ENCODE measurements at places on chromosomes 3 and 15.

GRCh38 chr3:47370887-47371697 lies 9.7 kb upstream of the PTPN23 start:
- H3K4me1 ChIP-seq: no peaks in the 10 kb centered on the region
- H3K27ac ChIP-seq: no peak overlapping the region
- no peak overlapping the region for H3K4me3 ChIP-seq
- DNase-seq: no peak

GRCh38 chr3:142916605-142917004 lies 27.7 kb upstream of the PCOLCE2 start:
- H3K4me3 ChIP-seq: no peak overlapping the region
- H3K27ac ChIP-seq: no peak overlapping the region
- H3K4me1 ChIP-seq: no peaks in the 10 kb centered on the region
- no peak for DNase-seq
- H3K36me3 ChIP-seq: no peaks in the 10 kb centered on the region

GRCh38 chr3:134371542-134372324 lies 2.5 kb downstream of the AMOTL2 start:
- DNase-seq: no peak
- H3K27me3 ChIP-seq: no peaks in the 10 kb centered on the region
- peaks cover 32% of the 10 kb centered on the region for H3K4me1 ChIP-seq
- peaks cover 54% of the 10 kb centered on the region for H3K36me3 ChIP-seq
- peak overlapping the region; percentile 81 for H3K4me3 ChIP-seq

- no peaks in the 10 kb centered on the region for H3K36me3 ChIP-seq
- no peak overlapping the region for H3K4me3 ChIP-seq
- H3K4me1 ChIP-seq: peaks cover 11% of the 10 kb centered on the region
- no peak overlapping the region for H3K27ac ChIP-seq
Observed at GRCh38 chr3:151835751-151836525, 22.0 kb downstream of the AADAC start.

DNA sequence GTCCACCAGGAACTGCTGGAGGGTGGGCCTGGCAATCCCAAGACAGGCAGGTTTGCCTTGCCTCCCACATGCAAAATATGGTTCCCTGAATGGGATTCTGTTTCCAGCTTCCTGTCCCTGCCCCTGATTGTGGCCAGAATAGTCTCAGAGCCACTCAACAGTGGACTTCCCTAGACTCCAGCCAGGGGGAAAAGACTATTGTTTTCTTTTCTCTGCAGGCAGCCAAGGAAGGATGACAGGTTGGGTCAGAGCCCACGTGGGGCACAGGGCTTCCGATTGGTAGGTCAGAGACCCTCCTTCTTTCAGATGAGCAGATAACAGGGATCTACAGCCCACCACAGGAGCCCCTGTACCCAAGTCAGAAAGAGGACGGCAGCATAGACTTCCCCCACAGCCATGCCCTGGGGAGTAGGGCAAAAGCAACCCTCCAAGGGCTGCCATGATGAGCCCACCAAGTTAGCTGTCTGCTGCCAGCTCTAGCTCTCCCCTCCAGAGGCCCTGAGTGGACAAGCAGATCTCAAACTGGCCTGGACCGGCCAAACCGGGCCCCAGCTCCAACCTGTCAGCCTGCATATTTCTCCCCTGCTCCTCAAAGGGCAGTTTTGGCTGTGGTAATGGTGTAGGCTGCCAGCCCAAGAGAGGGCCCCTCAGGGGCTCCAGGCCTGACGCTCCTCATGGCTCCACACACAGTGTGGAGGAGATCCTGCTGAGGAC lies 6.4 kb downstream of the TLR9 start:
- no peak overlapping the region for H3K4me3 ChIP-seq
- H3K36me3 ChIP-seq: peaks cover 21% of the 10 kb centered on the region
- H3K4me1 ChIP-seq: peaks cover 64% of the 10 kb centered on the region
- no peak for DNase-seq

DNA sequence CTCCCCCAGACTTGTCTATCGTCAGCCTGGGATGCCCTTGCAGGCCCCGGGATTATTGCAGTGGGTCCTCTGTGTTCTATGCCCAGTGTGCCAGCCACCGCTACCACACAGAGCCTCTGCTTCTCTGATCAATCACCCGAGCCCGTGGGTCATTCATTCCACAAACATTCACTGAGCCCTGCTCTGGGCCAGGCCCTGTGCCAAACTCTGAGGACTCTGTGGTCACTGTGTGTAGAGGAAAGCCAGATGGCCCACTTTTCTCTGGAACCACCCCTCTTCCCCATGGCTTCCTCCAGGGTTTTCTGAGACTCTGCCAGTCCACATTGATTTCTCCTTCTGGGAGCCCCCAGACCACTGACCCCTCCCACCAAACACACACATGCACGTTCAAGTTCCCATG lies 55.5 kb downstream of the BSN start:
- H3K36me3 ChIP-seq: no peaks in the 10 kb centered on the region
- H3K27me3 ChIP-seq: no peaks in the 10 kb centered on the region
- H3K27ac ChIP-seq: no peak overlapping the region
- H3K4me1 ChIP-seq: no peaks in the 10 kb centered on the region

- H3K4me3 ChIP-seq: peak within 1 kb of the TSS; percentile 48
- H3K27ac ChIP-seq: peak within 1 kb of the TSS; percentile 61
- peaks cover 71% of the 10 kb centered on the region for H3K27me3 ChIP-seq
- H3K4me1 ChIP-seq: peaks cover 18% of the 10 kb centered on the region
- no peak for DNase-seq
- H3K36me3 ChIP-seq: no peaks in the 10 kb centered on the region
Observed at GRCh38 chr15:62066663-62067447, at the start of gene C2CD4A. Gene C2CD4A (plus strand): TSS chr15:62066977. CDS start chr15:62067614, 637 bp downstream.

DNA sequence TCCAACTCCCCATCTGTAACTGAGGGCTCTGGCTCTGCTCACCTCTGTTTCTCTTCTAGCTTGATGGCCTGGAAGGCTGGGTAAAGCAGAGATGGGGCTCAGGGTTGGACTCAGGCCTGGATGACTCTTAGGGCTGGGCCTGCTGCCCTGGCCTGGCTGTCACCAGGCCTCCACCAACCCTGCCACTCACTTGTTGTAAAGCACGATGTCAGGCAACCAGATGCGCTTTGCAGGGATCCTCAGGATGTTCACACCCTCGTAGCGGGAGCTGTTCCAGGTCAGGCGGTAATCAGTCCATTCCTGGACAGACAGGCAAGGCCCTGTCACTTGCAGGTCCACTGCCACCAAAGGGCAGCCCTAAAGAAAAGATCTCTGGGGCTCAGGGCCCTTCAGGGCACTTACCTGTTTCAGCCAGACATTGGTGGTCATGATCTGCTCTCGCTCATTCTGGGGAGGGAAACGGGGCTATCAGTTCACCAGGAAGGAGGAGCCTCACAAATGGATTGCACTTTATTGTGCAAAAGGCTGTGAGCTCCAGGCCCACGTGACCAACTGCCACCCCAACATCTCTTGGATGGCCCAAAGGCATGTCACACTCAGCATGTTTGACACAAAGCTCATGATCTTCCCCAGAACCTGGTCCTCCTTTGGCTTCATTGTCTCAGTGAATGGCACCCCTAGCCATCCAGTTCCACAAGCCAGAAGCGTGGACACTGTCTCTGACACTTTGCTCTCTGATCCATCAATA lies 9.9 kb downstream of the CHRNB4 start:
- no peak overlapping the region for H3K4me3 ChIP-seq
- H3K27ac ChIP-seq: no peak overlapping the region
- no peaks in the 10 kb centered on the region for H3K36me3 ChIP-seq
- peaks cover 18% of the 10 kb centered on the region for H3K4me1 ChIP-seq
- H3K27me3 ChIP-seq: no peaks in the 10 kb centered on the region
- DNase-seq: no peak

DNA sequence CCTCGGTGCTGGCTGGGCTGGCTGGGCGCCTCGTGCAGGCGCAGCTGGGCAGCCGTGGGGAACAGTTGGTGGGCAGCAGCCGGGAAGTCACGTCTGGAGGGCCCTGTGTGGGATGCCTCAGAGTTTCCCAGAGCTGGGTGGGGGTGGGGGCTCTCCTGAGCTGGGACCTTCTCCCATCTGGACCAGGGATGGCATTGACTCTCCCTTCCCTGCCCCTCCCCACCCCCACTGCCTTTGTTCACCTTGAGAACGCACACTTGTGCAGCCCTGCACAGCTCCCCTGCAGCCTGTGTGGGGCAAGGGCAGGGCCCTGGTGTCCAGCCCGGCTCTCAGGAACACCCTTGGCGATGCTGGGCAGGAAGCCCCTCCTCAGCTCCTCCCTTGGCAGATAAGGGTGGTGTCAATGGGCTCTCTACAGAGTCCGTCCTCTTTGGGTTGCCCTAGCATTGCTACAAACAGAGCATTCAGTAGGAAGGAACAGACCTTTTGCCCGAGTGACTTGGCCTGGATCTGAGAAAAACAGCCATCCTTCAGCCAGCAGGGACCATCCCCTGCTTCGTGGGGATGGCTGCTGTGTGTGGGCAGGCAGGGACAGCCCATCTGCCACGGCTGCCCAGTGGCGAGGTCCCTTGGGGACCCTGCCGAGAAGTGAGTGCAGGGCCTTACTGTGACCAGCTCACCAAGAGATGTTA lies 25.5 kb upstream of the KLF13 start:
- DNase-seq: no peak
- no peaks in the 10 kb centered on the region for H3K36me3 ChIP-seq
- H3K27me3 ChIP-seq: no peaks in the 10 kb centered on the region
- H3K4me1 ChIP-seq: peaks cover 68% of the 10 kb centered on the region

GRCh38 chr3:152447511-152447910 lies 178.8 kb downstream of the MBNL1 start:
- peaks cover 8% of the 10 kb centered on the region for H3K4me1 ChIP-seq
- DNase-seq: no peak
- H3K36me3 ChIP-seq: peaks cover 8% of the 10 kb centered on the region
- H3K27me3 ChIP-seq: no peaks in the 10 kb centered on the region
- H3K4me3 ChIP-seq: no peak overlapping the region

All from esophagus squamous epithelium (tissue), 5 donors.